ENCODE measurements at places on chromosomes 2 and 18. TPM values are rescaled to one million over a fixed set of nuclear protein-coding genes. Genes with fewer than 3 reads are reported as not detected.

GRCh38 chr2:60882971-60883753, 1.8 kb downstream of the REL start:
- DNase-seq, result no peak

DNA sequence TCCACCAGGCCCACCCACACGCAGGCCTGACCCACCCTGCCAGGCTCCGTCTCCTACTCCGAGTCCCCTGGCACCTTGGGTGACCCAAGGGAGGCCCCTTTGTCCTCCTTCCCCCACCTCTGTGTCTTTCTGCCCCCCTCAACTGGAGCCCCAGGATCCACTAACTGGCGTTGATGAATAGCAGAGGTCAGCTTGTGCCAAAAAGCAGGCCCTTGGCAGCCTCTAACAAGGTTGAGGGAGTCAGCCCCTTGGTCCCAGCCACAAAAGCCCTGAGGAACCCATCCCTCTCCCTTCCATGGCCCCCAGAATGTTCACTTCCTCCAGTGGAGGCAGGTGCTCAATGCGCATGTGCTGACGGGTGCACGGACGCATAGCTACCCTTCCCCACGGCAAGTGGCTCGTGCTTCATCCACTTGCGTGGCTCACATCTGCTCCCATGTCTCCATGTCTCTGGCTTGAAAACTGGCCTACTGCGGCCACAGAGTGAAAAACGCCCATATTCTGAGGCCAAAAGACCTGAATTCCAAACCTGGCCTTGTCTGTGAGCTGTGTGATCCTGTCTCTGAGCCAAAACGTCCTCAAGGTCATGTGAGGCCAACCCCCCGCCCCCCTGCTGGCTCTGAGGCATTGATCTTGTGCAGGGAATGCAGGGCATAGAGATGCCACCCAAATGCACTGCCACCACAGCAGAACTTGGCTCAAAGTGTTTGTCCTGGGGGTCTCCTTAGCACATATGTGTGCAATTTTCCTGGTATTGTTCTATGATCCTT, 19.0 kb upstream of the PTMA start:
- no peak for DNase-seq

DNA sequence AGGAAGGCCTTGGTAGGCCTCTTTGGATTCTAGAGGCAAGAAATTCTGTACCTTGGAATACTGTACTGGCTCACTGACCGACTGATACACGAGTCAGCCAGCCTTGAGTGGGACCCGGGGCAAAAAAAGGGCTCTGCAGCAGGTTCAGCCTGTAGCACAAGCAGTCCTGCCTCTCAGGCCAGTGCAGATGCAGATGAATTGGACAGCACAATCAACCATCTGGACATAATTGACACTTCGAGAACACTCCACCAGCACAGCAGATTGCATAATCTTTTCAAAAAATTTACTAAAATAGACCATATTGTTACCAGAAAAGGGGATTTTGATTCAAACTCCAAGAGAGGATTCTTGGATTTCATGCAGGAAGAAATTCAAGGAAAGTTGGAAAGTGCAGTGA, 241.6 kb downstream of the RPIA start:
- no peak for DNase-seq

DNA sequence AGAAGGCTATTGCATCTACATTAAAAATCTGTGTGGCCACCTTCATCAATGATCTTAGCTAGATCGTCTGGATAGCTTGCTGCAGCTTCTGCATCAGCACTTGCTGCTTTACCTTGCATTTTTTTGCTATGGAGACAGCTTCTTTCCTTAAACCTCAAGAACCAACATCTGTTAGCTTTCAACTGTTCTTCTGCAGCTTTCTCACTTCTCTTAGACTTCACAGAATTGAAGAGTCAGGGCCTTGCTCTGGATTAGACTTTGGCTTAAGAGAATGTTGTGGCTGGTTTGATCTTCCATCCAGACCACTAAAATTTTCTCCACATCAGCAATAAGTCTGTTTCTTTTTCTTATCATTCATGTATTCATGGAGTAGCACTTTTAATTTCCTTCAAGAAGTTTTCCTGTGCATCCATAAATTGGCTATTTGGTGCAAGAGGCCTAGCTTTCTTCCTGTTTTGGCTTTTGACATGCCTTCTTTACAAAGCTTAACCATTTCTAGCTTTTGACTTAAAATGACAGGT, 54.4 kb upstream of the MAP4K4 start:
- no peak for DNase-seq

- no peak for DNase-seq
Observed at GRCh38 chr2:159088906-159089305, 120.5 kb downstream of the TANC1 start.

- no peak for DNase-seq
Observed at GRCh38 chr2:55120634-55121359, 70.5 kb upstream of the RTN4 start.

GRCh38 chr2:37330681-37331080, 6.0 kb upstream of the PRKD3 start:
- DNase-seq, result no peak

DNA sequence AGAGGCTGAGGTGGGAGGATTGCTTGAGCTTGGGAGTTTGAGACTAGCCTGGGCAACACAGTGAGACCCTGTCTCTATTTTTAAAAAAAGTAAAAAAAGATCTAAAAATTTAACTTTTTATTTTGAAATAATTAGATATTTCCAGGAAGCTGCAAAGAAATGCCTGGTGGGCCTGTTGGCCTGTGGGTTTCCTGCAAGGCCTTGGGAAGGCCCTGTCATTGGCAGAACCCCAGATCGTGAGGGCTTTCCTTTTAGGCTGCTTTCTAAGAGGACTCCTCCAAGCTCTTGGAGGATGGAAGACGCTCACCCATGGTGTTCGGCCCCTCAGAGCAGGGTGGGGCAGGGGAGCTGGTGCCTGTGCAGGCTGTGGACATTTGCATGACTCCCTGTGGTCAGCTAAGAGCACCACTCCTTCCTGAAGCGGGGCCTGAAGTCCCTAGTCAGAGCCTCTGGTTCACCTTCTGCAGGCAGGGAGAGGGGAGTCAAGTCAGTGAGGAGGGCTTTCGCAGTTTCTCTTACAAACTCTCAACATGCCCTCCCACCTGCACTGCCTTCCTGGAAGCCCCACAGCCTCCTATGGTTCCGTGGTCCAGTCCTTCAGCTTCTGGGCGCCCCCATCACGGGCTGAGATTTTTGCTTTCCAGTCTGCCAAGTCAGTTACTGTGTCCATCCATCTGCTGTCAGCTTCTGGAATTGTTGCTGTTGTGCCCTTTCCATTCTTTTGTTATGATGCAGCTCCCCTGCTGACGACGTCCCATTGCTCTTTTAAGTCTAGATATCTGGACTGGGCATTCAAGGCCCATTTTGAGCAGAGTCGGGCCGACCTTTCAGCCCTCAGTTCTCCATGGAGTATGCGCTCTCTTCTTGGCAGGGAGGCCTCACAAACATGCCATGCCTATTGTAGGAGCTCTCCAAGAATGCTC, 6.6 kb downstream of the PROC start:
- DNase-seq, result no peak

GRCh38 chr2:128403814-128404708, 85.4 kb upstream of the HS6ST1 start:
- DNase-seq, result no peak

DNA sequence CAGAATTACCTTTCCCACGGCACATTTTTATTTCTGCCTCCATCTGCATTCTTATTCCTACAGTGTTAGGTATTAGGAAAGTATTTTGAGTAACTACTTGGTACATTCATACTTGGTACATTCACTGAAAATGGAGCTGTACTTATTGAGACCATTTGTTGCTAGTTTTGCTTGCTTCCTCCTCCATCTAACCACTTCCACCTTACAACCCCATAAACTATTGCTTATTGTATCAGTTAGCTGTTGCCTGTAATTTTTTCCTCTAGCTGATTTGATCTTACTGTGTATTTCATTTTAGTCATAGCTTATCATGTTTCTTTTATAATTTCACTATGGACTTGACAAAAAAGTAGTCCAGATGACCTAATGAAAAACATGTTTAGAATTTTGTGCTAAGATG, 50.7 kb downstream of the AFTPH start:
- no peak for DNase-seq

The CLASP1 gene
- 83.5 TPM for total RNA-seq

The ICOS gene
- total RNA-seq, result not detected

The PROM2 gene
- total RNA-seq, result 147 TPM

The FIGN gene
- 3.1 TPM for total RNA-seq

The GCKR gene
- 3.4 TPM for total RNA-seq

The FER1L5 gene
- total RNA-seq, result 0.09 TPM

The TBR1 gene
- not detected for total RNA-seq

The CELF4 gene
- total RNA-seq, result 1.9 TPM
